Activated CD4-positive, CD25-positive, alpha-beta regulatory T cell (primary cell): ENCODE measurements at places on chromosomes 4 and X.

- DNase-seq, result no peak
Observed at GRCh38 chr4:48902266-48902665, 4.3 kb downstream of the OCIAD2 start.

- DNase-seq, result no peak
Observed at GRCh38 chrX:49309401-49309981, 6.0 kb downstream of the GAGE10 start.

DNA sequence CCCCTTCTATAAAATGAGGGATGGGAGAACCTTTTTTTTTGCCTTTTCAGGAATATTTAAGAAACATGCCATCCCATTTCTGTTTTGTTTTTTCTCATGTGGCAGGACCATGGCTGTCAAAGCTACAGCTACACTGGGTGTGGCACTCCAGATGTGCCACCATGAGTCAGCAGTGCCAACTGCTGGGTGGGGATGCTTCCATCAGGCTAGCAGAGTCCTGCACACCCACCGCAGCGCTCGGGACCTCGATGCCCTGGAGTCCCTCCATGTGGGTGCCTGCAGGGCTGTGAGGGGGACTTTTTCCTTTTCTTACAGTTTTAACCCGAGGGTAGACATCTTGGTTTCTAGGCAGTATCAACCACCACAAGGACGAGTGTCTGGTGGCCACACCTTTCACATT lies 352.6 kb downstream of the NR3C2 start:
- no peak for DNase-seq

DNA sequence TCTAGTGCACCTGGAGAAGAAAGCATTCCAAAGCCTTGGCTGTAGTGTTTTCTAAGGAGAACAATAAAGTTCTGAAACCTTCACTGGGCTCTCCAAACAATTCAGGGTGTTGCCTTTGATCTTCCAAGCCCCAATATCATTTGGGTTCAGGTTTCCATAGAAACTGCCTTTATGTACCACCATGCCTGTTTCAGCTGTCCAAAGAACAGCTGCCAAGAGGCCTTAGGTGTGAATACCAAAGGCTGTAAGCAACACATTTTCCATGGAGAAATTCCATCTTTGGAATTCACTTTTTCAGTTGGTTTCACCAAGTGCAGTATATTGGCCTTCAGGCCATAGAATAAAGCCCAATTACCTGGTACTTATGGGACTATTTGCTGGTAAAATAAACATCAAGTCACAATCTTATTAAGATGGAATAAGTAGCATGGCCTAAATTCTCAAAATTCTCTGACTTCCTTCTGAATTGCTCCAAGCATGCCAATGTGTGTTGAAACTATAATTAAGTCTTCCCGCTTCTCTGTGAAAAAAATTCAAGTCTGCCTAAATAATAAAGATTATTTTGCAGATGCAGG lies 61.9 kb downstream of the COX18 start:
- no peak for DNase-seq

DNA sequence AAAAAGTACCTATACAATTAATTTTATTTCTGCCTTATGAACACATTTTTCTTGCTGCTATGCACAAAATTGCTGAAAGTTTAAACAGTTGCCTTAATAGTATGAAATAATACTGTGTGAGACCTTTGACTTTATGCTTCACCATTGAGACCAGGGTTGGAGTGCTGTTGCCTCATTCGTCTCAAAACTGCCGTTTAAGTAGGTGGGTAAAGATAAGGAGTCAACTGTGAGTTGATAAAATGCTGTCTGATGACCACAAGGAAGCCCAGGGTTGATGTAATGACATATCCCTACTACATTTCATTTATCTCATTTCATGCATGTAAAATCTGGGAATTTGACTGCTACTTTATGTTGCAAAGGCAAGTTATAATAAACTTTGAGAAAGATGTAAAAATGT lies 23.4 kb downstream of the STK26 start:
- DNase-seq, result no peak
